Esophagus muscularis mucosa (tissue), 4 donors: ENCODE measurements at places on chromosomes 1 and 21. TPM values are rescaled to one million over a fixed set of nuclear protein-coding genes. Genes with fewer than 3 reads are reported as not detected.

DNA sequence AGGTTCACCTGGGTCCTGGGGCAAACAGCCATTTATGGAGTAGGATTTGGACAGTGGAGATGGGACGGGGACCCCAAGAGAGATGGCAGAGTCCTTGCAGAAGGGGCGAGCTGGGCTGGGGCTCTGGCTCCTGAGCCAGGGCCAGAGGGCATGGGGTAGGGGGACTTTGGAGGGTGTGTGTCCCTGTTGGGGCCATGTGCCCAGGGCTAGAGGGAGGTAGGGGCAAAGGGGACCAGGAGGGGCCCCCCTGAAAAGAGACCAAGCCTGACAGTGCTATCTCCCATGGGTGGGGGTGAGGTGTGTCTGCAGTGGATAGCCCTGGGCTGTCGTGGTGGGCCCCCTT, 92.3 kb downstream of the TRIM11 start:
- DNase-seq, result no peak

DNA sequence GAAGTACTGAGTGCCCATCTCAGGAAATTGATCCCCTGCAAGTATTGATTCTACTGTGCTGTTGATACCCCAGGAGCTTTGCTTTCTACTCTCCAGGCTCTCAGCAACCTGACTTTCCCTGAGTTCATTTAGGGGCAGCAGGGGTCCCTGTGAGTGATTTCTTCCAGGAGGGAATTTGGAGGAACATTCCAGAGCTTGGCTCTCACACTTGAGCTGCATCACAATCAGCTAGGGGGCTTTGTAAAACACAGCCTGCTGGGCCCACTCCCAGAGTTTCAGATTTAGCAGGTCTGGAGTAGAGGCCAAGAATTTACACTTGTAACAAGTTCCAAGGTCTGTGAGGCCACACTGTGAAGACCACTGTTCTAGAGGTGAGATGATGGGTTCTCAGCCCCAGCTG, 16.1 kb upstream of the ACTL8 start:
- no peak for DNase-seq

- DNase-seq, result no peak
Measured at GRCh38 chr1:118933051-118933781, 54.9 kb downstream of the TBX15 start.

ANXA9 gene
- total RNA-seq, result 0.34 TPM
